GM13977 (cell line): ENCODE measurements at places on chromosomes 16 and 17.
A peak's percentile ranks its signal among the peaks of the same experiment; 100 is the strongest.

GRCh38 chr17:63189082-63189481 lies 223.0 kb downstream of the TANC2 start:
- DNase-seq, result no peak

GRCh38 chr16:66155933-66156332 lies 210.6 kb upstream of the CDH5 start:
- DNase-seq, result no peak

- DNase-seq, result no peak
These were observed 18.8 kb downstream of the CLUAP1 start for GRCh38 chr16:3519581-3519980.

GRCh38 chr16:52555572-52555971 lies 8.6 kb upstream of the TOX3 start:
- no peak for DNase-seq

- no peak for DNase-seq
These were observed 217.6 kb upstream of the KCNJ16 start for GRCh38 chr17:69857412-69857835.

DNA sequence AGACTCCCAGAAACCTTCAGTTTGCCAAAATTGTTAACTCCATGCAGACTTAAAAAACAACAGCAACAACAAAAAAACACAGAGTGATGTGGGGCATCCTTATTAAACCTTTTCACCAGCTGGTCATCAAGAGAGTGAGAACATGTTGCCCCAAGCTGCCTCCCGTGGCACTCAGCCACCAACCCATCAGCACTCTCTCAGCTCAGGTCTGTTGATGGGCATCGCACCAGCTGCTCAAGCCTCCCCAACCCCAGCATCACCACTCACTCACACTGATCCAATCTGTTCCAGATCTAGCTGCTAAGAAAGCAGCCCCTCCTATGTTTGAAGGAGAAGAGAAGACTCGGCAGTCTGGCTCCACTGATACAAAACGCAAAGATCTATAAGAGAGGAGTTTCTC lies 46.8 kb downstream of the SLC39A11 start:
- no peak for DNase-seq

GRCh38 chr17:40750391-40750790 lies 4.7 kb downstream of the KRT25 start:
- no peak for DNase-seq

- DNase-seq, result no peak
These were observed 3.5 kb upstream of the LYRM9 start for GRCh38 chr17:27896701-27897100.

GRCh38 chr17:28738680-28739384 lies 5.0 kb upstream of the TRAF4 start:
- peak; percentile 62 for DNase-seq

DNA sequence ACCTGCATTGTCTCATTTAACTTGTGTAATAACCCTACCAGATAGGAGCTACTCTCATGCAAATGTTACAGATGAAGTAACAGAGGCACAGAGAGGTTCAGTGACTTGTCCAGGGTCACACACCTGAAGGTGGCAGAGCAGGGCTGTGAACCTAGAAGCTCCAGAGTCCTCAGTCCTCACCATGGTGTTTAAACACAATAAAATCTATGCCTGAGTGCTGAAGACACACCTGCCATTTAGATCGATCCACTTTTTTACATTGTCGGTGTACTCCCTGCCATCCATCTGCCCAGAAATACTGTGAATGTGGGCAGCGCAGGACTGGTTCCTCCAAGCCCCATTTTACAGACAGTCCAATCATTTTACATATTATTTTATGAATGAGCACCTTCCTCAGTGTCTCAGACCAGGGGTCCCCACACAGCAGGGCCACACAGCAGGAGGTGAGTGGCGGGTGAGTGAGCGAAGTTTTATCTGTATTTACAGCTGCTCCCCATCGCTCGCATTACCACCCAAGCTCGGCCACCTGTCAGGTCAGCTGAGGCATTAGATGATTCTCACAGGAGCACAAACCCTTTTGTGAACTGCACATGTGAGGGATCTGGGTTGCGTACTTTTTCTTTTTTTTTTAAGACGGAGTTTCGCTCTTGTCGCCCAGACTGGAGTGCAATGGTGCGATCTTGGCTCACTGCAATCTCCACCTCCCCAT lies 5.6 kb downstream of the IL4R start:
- no peak for DNase-seq

DNA sequence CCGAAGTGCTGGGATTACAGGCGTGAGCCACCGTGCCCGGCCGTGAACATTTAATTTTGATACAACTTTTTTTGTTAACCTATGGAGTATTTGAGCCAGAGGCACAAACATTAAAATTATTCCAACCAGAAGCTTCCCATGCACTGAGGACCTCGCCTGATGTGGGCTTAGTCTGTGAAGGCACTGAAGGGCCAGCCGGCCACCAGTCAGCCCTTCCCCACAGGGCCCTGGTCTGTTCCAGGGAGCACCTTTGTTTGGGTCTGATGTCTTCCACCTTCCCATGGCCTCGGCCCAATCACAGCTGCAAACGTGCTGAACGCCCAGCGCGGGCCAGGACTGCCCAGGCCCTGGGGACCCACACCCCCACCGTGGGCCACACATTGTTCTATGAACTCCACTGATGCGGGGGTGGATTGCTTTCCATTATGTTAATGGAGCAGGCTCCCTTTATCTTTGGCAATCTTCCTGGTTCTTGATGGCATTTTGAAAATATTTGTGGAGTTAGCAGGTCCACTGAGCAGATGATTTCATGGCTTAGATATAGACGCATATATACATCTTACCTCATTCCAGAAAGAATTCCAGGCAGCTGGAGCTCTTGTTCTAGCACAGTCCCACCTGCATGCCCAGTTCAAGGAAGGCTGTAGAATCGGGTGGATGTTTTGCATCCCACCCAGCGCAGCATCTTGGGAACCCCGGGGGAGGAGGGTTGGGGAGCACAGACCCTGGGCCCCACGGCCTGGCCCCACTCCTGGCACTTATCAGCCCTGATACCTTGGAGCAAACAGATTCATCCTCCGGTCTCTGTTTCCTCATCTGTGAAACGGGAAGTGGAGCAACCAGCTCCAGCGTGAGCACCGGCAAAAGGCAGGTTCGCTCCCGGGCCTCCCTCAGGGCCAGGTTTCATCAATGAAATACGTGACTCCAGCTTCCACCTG lies 14.5 kb downstream of the SPIRE2 start:
- no peak for DNase-seq

DNA sequence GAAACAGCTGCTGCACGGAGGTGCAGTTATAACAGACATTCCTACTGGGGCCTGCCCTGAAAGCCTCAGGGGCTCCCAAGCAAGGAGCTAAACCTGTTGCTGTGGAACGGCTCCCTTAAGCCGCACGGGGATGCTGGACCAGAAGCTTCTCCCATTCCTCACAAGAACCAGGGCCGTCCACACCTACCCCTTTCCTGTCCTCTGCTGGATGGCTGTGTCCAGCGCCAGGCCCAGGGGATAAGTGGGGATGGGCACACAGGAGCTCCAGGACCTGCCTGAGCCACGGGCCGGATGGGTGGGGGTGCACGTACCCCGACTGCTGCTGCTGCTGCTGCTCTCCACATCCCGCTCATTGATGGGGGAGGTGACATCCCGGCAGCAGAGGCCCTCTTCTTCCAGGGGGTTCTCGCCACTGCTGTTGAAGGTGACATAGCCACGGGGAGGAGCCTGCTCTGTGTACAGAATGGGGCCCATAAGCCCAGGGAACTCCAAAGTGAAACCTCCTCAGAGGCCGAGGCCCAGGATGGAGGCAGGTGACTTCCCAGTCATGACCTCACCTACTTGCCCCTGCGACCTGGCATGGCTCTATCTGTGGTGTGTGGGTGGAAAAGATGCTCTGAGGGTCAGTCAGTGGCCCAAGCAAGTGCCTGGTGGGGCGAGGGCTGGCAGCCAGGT lies 8.6 kb downstream of the NUDT16L1 start:
- no peak for DNase-seq

GRCh38 chr17:44236444-44236991 lies 17.0 kb upstream of the UBTF start:
- peak; percentile 31 for DNase-seq

DNA sequence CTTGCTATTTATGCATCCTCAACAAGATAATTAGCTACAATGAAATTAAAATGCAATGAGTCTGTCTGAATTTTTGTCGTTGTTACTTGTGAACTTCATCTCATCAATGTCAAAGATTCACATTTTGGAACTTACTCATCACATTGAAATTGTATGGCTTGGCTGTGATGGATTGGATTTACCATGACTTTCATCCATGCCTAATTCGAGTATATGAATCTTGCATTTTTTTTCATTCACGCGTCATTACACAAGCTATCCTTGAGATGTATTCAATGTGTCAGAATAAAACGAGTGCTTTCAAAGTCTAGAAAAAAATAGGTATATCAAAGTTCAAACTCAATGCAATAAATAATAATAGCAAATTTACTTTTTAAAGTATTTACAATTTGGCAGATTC lies 265.3 kb downstream of the MAP2K6 start:
- no peak for DNase-seq

- DNase-seq, result no peak
These were observed 80.5 kb upstream of the KIFC3 start for GRCh38 chr16:57882792-57883191.

- DNase-seq, result no peak
These were observed 1.9 kb downstream of the CDK5R1 start for GRCh38 chr17:32488604-32489180.

DNA sequence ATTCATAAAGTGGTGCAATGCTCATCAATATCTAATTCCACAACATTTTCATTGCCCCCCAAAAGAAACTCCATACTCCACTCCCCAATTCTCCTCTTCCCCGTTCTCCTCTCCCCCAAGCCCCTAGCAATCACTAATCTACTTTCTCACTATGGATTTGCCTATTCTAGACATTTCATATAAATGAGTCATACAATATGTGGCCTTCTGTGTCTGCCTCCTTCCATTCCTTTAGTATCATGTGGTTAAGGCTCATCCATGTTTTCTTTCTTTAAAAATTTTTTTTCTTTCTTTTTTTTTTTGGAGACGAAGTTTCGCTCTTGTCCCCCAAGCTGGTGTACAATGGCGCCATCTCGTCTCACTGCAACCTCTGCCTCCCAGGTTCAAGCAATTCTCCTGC lies 56.3 kb upstream of the HAS3 start:
- DNase-seq, result no peak

- no peak for DNase-seq
These were observed 21.3 kb downstream of the COX4I1 start for GRCh38 chr16:85820604-85821372.

DNA sequence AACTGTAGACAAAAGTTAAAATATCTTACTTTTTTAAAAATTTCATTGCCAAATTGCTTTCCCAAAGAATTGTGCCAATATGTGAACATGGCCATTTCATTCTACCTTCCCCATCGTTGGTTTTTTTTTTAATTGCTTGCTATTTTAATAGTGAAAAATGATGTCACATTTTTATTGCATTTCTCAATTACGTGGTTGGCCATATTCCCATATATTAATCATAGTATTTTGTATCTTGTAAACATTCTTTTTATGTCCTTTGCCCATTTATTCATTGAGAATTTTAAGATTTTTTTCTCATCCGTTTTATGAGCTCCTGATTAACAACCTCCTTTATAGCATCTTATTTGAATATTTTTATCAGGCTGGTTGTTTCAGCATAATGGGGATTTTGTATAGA lies 7.2 kb downstream of the OMG start:
- DNase-seq, result no peak

DNA sequence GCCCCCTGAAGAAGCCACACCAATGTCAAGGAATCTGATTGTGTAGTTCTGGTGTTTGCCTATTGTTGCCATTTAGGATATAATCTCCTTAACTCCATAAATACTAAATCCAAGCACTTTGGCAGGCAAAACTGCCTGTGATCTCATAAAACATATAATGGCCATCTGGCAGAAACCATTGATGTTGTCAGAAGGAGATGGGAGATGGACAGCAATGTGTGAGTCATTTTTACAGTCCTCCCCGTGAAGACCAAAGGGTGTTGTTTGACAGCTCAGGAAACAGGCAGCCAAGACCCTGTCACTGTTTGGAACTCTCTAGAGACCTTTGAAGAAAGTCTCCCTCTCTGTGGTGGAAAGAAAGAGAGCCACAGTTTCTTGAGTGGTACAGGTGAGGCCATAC lies 454.1 kb downstream of the HS3ST3B1 start:
- no peak for DNase-seq
